Stimulated activated CD4-positive, alpha-beta T cell treated with anti-CD3 and anti-CD28 coated beads, Interleukin-15, amount 100 ng/mL, for 1 hour (primary cell): ENCODE measurements at places on chromosomes 6 and 20.

- DNase-seq = no peak
Observed at GRCh38 chr6:157789861-157790260, 33.2 kb upstream of the SNX9 start.

DNA sequence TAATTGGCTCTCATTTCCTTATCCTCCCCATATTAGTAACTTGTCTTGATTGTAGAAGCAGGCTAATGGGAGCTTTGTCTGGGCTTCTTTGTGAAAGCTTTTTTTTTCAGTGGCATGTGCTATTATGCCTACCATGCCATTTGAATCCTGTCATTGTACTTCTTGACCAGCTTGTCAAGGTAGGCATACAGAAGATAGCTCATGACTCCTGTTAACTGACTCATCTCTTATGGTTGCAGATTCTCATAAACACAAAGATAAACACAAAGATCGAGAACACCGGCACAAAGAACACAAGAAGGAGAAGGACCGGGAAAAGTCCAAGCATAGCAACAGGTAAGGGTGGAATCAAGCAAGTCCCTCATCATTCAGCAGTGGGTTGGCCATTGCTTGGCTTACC lies 32.5 kb downstream of the TOP1 start:
- no peak for DNase-seq

- DNase-seq = no peak
Observed at GRCh38 chr6:165854863-165855593, 192.0 kb upstream of the PDE10A start.

DNA sequence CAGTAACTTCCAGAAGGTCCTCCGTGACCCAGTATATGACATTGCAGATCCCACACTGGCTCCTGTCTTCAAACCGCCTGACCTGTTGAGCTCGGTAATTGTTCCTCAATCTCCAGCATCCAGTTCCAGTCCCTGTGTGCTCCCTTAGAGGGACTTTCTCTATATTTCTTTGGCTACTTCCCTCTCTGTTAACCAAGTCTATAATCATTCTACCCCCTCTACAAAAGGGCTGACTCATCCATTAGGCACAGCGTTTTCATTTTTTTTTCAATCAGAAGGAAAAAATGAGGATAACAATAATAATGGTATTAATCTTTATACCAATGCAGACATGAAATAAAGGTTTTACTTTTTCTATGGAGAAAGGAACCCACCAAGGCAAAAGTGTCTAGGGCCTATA lies 69.3 kb downstream of the FAM229B start:
- DNase-seq = no peak

DNA sequence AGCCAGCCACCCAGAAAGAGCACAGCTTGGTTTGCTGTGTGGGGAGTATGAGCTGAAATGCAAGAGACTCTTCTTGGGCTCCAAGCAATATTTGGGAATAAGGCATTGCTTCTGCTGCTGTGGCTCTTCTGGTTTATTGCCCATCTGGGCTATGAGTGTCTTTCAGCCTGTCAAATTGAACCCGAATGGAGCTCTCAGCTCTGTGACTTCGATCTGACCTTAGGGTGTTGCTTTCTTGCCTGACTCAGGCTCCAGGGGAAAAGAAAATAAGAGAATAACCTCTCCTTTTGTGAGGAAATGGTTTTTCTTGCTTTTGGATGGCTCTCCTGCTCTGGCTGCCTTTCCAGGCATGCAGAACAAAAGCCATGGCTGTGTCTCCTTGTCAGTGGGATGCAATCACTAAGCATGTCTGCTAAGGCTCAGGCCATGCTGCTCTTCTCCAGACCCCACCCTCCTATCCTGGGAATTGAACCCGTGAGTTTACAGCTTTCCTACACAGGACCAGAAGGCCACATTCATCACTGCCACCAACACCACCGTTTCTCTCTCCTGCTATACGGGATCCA lies 169.4 kb upstream of the JAG1 start:
- no peak for DNase-seq

GRCh38 chr6:2063547-2063946 lies 181.9 kb downstream of the GMDS start:
- no peak for DNase-seq

- DNase-seq = no peak
Observed at GRCh38 chr20:11261533-11262000, 587.8 kb upstream of the JAG1 start.

DNA sequence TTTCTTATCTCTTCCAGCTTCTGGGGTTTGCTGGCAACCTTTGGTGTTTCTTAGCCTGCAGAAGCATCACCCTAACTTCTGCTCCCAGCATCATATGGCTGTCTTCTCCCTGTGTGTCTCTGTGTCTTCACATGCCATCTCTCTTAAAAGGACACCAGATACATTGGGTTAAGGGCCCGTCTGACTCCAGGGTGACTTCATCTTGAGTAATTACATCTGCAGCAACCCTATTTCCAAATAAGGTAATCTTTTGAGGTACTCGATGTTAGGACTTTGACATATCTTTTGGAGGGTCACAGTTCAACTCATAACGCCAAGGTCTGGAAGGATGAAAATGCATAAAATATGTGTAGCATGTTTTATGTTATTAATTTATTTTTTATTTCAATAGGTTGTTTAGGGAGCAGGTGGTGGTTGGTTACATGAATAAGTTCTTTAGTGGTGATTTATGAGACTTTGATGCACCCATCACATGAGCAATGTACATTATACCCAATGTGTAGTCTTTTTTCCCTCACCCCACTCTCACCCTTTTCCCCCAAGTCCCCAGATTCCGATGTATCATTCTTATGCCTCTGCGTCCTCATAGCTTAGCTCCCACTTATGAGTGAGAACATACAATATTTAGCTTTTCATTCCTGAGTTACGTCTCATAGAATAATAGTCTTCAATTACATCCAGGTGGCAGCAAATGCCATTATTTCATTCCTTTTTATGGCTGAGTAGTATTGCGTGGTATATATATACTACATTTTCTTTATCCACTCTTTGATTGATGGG lies 131.1 kb downstream of the TBXT start:
- DNase-seq = no peak

- no peak for DNase-seq
Observed at GRCh38 chr6:136696783-136697364, 95.4 kb downstream of the MAP3K5 start.

DNA sequence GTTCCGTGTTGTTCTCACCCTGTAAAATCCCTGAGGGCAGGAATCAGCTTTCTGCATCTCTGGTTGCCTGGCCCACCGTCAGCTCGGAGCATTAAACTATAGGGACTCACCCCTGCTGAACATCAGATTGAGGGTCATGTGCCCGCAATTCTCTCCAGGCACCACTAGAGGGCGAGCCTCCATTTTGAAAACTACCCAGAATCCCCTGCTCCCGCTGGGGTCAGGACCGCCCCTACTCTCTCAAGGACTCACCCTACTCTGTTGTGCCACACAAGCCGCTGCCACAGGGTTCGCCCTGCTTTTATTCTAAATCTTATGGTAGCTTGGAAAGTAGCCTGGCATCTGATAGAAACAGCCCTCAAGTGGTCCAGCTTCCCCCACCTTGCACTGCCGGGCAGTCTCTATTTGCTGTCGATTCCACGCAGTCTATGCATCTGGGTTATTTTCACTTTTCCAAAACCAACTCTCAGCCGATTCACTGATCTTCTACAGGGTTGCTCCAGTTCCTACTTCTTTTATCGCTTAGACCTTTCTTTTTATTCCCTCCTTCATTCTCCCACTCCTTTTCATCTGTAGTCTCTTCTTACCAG lies 244.1 kb upstream of the QKI start:
- DNase-seq = no peak

- no peak for DNase-seq
Observed at GRCh38 chr6:161522276-161522675, 248.4 kb upstream of the AGPAT4 start.

DNA sequence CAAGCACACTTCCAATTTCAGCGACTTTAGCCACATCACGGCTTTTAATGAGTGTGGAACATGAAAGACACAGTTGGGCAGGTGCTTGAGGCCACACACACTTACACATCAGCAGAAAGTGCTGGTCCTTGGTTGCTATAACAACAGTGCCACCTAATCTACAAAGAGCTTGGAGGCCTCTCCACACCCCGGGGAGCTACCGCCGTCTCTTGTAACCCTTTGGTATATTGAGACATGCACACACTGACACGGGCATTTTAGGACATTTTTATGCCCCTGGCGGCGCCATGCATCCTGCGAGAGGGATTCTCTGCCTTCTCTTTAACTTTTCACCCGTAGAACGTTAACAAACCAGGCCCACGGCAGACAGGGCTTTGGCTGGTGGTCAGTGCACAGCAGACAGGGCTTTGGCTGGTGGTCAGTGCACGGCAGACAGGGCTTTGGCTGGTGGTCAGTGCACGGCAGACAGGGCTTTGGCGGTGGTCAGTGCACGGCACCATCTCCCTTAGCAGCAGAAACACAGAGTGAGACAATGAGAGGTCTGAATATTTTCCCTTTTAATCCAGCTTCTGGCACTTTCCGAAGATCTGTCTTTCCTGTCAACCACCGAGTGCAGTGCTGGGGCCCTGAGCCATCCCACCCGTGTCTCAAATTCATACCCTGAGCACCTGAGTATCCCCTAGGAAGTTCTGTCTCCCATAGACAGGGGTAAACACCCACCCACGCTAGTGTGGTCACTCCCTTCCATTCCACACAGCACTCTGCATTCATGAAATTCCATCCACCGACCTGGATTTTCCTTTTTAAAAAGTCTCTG lies 116.6 kb upstream of the RPS6KA2 start:
- DNase-seq = no peak

GRCh38 chr6:42374018-42374669 lies 77.6 kb downstream of the TRERF1 start:
- no peak for DNase-seq

- no peak for DNase-seq
Observed at GRCh38 chr6:122620428-122620827, 10.2 kb downstream of the PKIB start.

- peak; percentile 80 for DNase-seq
Observed at GRCh38 chr20:50186151-50186885, 4.3 kb upstream of the CEBPB start.

- DNase-seq = no peak
Observed at GRCh38 chr6:81759782-81760181, 7.3 kb upstream of the TENT5A start.

- no peak for DNase-seq
Observed at GRCh38 chr6:52887910-52888524, 21.5 kb downstream of the GSTA3 start.

DNA sequence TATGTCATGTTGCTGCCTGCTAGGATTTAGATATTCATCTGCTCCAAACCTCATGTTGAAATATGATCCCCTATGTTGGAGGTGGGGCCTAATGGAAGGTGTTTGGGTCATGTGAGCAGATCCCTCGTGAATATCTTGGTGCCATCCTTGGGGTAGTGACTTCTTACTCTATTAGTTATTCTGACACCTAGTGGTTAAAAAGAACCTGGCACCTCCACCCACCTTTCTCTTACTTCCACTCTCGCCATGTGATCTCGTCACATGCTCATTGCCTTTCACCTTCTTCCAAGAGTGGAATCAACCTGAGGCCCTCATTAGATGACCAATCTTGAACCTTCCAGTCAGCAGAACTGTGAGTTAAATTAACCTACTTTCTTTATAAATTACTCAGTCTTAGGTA lies 549.4 kb upstream of the SYNCRIP start:
- no peak for DNase-seq

- DNase-seq = no peak
Observed at GRCh38 chr6:89059227-89059626, 21.3 kb upstream of the PNRC1 start.

DNA sequence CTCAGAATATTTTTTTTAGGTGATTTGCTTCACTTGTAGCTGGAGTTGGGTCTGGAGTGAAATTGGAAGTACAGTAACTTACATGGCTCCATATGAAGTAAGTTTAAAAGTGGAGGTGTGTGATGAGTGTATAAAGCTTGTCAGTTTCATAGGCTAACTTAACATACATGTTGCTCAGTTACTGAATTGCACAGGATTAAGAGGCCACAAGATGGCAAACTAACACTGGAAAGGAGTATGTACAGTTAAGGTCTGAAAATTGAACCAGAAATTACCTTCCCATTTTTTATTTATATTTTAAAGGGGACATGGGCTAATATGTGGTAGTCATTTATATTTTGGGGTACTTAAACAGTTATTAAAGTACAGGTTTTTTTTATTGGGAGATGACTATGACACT lies 45.3 kb upstream of the SMIM8 start:
- DNase-seq = no peak

DNA sequence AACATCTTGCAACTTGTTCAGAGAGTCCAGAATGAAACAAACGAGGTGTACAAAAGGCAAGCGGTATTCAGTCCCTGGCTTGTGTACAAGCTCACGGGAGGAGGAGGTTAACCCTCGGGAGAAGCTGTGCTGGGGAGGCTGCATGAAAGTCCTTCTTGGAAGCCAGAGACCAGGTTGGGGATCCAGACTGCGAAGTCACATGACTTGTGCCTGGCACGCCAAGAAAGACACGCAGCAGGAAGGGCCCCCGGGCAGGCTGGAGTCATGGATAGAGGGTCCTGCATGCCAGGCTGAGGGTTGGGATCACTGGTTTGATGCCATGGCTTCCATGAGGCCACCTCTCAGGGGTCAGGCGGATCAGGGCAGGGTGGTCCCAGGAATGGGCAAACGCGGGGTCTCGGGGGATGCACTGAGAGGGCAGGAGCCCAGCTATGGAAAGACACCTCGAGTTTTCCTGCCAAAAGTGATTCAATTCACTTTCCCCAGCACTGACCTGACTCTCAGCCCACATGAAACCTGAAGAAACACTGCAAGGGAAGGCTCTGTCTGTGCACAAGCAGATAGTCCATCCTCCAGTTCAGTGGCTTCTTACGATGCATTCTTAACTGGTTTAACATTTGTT lies 79.4 kb downstream of the DLL1 start:
- peak; percentile 1 for DNase-seq

DNA sequence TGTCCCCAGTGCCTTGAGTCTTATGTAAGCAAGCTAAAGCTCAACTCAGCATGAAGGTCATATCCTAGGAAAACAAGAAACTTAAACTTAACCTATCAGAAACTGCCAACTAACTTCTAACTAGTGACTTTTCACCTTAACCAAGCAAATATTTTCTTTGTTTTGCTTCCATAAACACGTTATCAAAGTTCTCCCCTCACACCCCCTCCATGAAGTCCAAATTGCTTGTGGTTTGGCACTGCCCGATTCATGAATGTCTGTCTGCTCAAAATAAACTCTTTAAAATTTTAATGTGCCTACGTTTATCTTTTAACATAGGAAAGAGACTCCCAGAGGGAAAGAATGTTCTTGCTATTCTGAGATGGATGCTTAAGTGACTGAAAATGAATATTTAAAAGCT lies 34.9 kb downstream of the GSTA2 start:
- no peak for DNase-seq

DNA sequence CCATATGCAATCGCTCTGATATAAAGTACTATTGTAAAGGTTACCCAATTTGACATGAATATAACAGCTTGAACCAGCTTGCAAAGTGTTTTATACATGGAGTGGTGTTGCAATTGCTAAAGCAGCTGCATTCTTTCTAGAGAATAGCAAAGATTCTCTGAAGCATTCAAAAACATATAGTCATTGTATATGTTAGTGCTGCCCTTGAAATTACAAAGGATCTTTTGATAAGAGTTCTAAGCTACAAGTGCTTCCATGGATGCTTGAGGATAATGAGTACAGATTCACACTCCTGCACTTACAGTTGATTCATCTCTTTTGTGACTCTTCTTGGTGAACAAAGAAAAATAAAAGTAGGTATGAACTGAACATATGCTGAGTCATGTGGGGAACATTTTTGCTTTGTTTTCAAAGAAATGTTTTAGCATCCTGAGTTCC lies 175.7 kb downstream of the ALDH8A1 start:
- no peak for DNase-seq
